NCI-H2081 treated with DMSO at 0.1 percent for 48 hours (cell line): ENCODE measurements at places on chromosomes 6 and 20.

GRCh38 chr6:63792736-63793464 is 157.3 kb downstream of the PHF3 start:
- DNase-seq = no peak

DNA sequence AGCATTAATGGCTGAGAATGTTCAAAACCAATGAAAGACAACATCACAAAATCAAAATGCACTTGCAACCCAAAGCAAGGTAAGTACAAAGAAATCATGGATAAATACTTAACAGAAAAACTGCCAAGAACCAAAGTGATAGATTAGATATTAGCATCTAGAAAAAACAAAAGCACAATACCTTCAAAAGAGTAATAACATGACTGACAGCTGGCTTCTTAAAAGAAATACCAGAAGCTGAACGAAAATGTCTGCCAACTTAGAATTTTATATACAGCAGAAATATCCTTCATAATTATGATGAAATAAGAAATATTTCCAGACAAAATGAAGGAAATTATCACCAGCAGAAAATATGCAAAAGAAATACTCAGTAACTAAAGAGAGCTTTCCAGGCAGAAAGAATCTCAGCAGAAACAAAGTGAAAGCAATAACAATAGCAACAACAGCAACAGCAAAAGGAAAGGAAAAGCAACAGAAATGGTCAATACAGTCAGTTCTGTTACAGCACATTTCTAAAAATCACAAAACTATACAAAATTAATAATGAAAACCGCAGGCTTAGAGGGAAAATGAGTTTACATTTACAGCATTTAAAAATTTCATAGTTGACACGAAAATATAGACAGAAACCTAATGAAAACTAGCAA is 121.5 kb upstream of the MAN1A1 start:
- DNase-seq = no peak

- DNase-seq = no peak
These were observed 667.8 kb upstream of the ID4 start for GRCh38 chr6:19169366-19169765.

DNA sequence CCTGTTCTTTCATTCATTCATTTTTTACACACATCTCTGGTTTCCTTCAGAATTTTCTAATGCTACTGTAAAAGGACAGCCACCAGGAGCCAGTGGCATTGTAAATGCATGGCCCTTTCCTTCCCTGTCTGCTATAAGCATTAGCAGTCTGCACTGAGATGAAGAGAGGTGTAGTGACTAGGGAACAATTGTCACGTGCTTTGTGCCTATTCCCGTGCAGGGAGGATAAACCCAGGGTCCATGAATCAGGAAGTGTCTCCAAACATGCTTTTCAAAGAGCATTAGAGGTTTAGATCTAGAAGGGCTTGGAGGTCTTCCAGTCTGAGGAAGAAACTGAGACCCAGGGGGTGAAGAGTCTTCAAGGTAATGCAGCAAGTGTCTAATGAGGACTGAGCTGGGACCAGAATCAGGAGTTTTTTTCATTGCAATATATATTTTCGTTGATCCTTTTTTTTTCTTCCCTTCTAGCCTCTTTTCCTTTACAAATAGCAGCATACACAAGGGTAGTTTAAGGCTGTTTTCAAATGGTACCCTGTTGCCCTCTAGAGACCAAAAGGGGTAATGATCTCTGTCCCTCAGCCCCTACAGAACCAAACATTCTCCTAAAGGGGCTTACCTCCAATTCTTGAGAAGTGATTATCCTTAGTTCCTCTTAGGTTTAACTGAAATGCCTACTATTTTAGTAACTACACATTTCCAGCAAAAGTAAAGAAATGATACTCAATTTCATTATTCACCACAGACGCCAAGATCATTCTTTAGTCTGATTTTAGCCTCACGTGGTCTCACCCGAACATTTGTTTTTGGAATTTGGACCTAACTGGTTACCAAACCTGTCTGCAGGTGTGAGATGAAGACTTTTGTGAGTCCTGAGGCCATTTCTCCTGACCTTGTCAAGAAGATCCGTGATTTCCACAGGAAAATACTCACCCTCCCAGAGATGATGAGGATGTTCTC is 6.6 kb downstream of the TRIM15 start:
- no peak for DNase-seq

GRCh38 chr20:8930726-8931125 is 138.2 kb upstream of the PLCB4 start:
- DNase-seq = no peak

DNA sequence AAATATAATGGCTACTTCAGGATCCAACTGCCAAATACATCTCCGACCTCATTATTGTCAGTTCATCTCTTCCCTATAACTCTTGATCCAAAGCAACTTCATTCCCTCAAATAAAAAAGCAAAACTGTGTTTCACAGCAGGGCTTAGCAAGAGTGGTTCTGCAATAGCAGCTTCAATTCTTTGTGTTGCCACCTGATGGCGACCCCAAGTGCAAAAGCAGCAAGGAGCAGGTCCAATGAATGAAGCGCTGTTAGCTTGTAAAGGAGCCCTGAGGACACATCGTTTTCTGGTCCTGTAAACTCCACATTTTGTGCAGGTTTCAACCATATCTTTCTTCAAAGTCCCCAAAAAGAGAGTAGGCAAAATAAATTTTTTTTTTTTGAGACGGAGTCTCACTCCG is 19.6 kb downstream of the RTN4IP1 start:
- no peak for DNase-seq

DNA sequence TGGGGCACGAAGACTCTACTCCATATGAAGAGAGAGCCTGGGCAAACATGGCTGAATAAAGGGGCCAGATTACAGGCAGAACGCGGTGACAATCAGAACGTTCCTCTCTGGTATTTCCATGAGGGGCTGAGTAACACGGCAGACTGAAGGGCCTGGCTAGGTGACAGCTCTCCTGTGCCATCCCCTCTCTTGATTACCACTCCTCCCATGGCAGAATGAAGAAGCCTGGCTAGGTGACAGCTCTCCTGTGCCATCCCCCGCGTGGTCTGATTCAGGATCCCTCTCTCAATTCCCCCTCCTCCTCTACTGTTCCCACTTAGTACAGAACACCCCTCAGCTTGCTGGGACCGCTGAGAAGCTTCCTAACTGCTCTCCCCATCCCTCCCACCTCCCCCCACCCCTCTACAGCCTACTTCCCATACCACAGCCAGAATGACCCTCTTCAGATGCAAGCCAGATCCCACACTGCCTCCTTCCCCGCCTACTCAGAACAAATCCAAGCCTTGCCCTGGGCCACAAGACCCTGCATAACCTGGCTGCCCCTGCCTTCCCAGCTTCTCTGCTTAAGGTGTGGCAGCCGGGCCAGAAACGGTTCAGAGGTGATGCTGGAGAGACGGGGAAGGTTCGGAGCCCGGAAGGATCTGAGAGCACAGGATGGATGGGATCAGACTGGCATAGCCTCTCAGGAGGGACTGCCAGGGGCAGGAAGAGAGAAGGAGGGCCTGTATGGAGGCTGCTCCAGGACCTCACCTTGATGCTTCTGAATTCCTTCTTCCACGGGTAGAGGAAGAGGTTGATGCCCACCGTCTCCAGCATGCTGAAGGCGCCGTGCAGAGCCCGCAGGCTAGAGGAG is 7.7 kb downstream of the SPATA2 start:
- no peak for DNase-seq
